ENCODE measurements at places on chromosomes 6 and 20.

DNA sequence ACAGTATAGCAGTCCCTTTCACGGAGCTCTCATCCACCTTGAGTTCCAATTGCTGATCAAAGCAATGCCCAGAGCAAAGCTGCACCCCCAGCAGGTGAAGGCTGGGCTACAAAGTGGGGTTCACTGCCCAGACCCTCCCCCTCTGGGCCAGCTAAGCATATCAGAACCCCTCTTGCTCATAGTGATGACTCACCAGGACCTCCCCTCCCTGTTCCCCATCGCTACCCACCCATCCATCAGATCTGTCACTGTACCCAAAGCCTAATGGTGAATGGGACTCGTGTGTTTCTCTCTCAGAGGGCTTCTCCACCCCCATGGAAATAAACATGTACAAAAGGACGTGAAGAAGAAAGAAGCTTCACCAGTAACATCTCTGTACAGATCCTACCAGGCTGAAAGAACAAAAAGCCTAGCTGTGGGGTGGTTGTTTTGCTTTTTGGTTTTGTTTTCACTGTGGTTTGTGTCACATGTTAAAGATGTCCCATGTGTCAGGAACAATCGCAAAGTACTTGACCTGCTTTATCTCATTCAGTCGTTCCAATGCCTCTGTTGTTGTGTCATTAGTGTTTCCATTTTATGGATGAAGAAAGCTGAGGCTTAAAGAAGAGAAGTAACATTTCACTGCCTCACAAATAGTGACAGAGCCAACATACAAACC, 518.5 kb downstream of the CD83 start:
- no peak for DNase-seq

- DNase-seq, result no peak
These were observed 270.5 kb upstream of the SUPT3H start for GRCh38 chr6:45648262-45648620.

DNA sequence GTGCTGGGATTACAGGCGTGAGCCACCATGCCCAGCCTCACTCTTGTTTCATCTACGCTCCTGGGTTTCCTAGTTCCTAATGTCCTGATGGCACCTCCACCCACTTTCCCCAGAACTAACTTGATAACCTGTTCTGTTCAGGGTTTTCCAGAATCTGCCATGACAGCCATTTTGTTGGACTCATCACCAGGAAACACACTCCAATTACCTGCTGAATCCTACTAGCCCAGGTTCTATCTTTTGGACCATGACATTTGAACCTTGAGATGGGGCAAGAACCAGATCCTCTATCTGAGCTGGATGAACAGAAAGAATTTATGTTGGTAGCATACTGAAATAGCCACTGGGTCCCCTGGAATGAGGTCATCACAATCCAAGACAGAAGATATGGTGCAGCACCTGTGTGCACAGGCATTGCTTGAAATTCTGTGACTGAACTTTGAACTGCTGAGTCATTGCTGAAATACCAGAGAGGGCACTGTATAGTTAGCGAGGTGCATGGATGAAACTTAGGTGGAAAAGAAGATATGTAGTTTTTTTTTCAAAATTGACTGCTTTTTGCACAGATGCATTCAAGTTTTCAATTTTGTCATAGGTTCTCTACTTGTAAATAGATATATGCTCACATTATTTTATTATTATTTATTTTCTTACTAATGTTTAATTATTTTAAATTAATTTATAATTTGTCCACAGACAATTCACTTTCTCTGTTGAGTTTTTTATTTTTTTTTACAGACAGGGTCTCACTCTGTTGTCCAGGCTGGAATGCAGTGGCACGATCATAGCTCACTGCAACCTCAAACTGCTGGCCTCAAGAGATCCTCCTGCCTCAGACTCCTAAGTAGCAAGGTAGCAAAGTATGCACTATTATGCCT, 42.8 kb upstream of the TASP1 start:
- no peak for DNase-seq

DNA sequence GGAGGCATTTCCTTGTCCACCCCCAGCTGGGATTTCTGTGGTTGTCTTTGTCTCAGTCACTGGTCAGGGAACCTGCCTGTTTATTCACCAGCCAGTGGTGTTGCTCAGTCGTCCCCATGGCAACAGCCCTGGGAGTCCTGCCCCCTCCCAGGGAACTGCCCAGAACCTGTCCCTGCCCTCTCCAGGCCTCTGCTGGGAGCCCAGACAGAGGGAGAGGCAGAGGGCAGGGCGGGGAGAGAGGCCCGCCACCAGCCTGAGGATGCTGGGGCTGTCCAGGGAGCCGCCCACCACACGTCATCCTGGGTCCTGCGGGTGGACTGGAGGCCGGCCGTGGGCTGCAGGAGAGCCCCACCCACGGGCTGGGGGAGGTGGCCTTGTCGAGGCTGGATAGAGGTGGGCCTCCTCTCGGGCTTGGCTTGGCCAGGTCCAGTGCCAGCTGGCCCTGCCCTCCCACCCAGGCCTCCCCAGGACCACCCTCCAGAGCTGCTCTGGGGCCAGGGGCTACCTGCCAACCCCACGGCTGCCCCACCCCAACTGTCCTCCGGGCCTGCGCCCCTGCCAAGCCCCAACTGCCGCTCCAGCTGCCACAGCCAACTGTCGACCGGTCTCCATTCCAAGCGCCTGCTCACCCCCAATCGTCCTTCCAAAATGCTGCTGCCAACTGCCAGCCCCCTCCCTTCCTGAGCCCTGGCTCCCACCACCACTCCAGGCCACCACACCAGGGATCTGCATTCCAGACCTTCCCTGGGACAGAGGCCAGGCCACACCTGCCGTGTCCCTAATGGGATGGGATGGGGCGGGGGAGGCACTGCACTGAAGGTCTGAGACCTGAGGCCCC, 4.2 kb upstream of the ZBTB46 start:
- no peak for DNase-seq

GRCh38 chr6:144585217-144585814, 300.2 kb downstream of the UTRN start:
- no peak for DNase-seq

DNA sequence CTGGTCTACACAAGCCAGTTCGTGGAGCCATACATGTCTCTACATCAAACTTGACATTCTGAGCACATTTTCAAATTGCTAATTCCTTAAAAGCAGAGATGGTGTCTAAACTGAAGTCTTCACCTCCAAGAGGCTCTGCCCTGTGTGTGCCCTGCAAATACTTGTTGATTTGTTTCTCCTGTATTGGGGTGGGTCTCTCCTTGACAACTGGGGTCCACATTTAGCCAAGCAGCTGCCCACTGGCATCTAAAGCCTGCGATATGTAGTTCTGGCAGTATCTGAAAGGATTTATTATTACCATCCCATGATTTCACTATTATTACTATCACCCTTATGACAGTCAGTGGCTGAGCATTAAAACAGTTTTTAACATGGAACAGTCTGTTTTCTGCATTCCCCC, 45.9 kb upstream of the PKHD1 start:
- DNase-seq, result no peak

GRCh38 chr6:137792160-137793033, 74.7 kb upstream of the TNFAIP3 start:
- no peak for DNase-seq

- DNase-seq, result no peak
These were observed 36.5 kb downstream of the HIVEP1 start for GRCh38 chr6:12048609-12049008.

DNA sequence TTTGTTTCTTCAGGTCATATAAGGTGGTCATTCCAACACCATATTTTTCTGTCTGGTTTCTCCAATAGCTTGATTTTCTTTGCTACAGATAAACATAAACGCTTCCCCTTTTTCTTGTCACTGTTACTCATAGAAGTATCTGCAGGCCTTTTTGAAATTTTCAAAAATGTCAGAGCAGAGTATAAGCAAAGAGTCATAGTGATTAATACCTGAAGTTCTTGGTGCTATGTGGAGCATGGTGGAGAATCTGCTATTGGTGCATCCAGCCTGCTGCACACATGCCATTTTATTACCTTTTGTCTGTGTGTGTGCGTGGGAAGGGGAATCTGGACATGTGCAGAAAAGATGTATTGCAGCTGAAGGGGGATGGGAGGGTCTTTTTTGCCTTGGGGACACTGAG, 19.7 kb downstream of the STX11 start:
- DNase-seq, result no peak

DNA sequence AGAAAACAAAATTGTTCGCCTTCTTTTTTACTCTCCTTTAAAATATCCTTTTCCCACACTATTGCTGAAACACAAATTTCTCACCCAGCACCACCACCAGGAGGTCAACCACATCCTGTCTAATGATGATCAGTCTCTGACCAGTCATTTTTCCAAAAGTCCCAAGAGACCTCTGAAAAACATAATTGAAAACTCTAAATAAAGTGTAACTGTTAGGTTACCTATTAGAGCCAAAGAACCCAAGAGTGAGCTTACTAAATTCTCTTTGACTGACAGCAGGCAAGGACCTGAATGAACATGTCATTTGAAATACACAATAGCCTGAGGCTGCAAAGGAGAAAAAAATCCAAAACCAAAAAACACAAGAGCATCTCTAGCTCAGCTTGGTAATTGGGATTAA, 735.4 kb downstream of the CBLN4 start:
- no peak for DNase-seq

- DNase-seq, result peak; percentile 89
These were observed 10.9 kb downstream of the ZNF217 start for GRCh38 chr20:53582574-53583351.

DNA sequence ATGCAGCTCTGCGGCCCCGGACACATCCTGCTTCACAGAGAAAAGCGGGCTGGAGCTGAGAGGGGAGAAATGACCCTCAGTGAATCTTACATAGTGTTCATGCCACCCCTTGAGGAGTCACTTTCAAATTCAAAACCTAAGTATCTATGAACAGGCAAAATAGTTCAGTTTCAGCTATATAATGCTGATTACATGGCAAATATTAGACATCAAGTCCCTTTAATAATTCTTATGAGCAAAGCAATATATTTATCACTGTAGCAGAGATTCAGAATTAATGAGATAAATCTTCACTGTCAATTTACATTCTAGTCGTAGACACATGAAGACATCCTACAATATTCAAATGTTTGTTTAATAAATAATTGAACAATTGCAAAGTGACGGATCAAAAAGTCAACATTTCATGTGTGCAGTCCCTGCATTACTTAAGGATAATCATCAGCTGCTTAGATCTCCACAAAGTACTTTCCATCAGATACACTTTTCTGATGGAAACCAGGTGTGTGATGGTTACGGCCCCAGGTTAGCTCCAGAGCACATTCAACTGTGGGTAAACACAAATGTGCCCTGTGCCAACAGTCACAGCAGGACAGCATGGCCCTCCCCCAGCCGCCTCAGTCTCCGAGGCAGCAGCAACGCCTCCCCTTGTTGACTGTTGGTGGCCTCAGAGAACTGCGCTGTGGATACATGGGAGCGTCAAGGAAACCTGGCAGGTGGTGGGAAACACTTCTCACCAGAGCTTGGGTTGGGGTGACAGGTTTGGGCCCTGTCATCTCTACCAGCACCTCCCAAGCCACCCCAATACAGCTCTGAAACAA, 787 bp upstream of the PRR18 start:
- DNase-seq, result no peak

DNA sequence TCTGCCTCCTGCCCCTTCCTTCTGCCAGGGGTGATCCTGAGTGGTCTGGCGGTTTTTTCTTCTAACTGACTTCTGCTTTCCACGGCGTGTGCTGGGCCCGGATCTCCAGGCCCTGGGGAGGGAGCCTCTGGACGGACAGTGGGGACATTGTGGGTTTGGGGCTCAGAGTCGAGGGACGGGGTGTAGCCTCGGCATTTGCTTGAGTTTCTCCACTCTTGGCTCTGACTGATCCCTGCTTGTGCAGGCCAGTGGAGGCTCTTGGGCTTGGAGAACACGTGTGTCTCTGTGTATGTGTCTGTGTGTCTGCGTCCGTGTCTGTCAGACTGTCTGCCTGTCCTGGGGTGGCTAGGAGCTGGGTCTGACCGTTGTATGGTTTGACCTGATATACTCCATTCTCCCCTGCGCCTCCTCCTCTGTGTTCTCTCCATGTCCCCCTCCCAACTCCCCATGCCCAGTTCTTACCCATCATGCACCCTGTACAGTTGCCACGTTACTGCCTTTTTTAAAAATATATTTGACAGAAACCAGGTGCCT, 10.2 kb downstream of the SLC29A1 start:
- no peak for DNase-seq

- DNase-seq, result no peak
These were observed 12.1 kb upstream of the RAMACL start for GRCh38 chr6:166598441-166599138.

- no peak for DNase-seq
These were observed 261.2 kb downstream of the ADGB start for GRCh38 chr6:146859795-146860495.

DNA sequence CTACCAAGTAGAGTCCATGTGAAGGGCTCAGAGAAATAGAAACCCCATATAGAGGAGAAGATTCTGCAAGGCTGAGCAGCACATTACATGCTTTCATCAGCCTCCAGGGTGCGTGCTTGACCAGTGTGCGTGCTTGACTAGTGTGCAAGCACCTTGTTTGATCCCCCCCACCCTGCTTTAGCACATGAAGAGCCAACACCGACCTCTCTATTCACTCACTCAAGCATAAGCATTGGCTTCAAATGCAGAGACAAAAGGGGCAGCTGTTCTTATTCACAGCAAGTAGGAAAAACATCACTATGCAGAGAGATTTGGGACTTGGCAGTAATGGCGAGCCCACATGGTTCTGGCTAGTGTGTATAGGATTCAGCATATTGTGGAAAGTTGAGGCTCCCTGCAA, 278.7 kb upstream of the RNF217 start:
- DNase-seq, result no peak

- DNase-seq, result no peak
These were observed 175.4 kb upstream of the ZNF217 start for GRCh38 chr20:53769041-53769440.

- DNase-seq, result no peak
These were observed 66.8 kb upstream of the EDN1 start for GRCh38 chr6:12223383-12223782.

- DNase-seq, result no peak
These were observed 277.0 kb downstream of the CDKAL1 start for GRCh38 chr6:20811109-20811761.
